ENCODE measurements at places on chromosomes 7 and 10. TPM values are rescaled to one million over a fixed set of nuclear protein-coding genes. Genes with fewer than 3 reads are reported as not detected.

DNA sequence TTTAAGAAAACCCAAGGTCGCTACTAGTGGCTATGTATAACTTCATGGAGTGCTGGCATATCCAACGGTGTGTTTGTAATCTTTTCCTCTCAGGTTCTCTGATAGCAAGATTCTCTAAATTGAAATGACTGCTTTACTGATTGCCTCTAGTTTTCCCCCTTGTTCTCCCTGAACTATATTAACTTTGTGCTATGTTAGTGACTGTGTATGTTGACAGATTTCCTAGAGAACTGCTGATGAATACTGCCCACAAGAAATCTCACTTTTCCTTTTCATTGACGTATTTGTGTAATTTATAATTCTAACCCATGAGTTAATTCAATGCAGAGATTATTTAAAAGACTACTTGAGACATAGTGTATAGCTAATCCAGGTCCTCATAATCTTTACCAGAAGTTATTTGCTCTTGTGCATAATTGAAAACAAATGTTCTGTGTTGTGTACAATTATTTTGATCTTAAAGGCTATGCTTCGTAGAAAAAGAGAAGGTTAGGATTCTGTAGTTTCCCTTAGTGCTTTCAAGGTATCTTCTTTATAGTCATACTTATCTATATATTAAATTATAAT, 70.6 kb upstream of the GLCCI1 start:
- DNase-seq, result no peak

GRCh38 chr7:44712012-44712411, 36.6 kb upstream of the ZMIZ2 start:
- DNase-seq, result no peak

DNA sequence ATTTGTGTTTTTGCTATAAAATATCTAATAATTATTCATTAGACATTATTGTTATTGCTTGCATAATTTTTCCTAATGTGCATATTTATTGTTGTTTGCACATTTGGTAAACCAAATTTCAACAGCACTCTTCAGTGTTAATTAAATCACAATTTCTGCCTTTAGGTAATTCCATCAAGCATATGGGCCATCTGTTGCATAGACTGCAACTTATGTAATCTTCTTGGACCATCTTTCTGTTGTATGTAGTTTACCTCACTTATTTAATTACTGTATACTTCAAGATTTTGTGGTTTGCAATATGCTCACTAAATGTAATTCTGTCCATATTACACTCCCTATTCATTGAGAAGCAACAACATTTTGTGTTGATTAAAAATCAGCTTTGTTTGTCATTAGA, 1360.1 kb downstream of the REEP3 start:
- DNase-seq, result no peak

DNA sequence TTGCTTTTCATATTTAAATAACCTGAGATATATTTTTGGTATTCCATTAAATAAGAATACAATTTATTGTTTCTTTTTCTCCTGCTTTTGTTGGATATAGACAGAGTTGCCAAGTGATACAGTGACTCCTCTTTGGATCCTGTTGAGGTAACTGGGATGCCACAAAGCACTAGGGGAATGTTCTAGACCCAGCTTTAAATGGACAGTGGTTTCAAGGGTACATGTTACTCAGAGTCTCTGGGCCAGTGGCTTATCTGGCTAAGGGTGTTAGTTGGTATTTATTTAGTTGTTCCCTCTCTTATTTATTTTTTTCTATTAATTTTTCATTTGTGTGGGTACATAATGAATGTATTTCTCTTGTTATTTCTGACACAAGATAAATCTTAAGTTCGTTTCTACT, 9.1 kb downstream of the GBF1 start:
- DNase-seq, result no peak

DNA sequence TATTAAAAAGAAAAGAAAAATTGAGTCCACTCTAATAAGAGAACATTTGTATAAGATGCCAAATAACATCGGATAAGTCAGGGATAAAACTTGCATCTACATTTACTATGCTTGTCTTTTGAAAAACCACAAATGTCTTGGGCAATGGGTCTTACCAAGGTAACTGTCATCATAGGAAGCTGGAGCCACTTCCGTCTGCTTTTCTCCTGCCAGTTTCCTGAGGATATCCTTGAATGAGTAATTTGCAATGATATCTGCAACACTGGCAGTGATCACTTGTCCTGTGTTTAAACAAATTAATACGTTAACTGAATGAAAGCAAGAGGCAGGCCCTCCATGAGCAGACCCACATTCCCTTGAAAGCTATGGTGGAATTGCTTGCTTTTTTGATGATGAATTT, 47.3 kb downstream of the ITGA8 start:
- no peak for DNase-seq

DNA sequence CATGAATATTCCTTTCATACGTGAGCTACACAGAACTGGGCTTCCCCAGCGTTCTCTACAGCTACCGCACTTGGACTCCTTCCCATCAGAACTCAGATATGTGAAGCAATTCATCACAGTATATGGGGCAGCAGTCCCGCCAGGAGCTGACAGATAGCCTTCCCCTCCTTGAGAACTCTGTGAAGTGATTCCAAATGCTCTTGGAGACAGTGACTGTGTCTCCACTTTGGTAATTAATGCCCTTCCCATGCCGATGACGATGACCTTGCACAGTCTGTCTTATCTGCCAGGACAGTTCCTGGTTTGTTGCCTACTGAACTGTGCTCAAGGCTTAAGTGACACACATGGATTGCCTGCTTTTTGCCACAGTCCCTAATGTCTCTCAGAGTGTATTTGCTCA, 75.0 kb upstream of the AFAP1L2 start:
- no peak for DNase-seq

GRCh38 chr10:14296065-14296709, 34.5 kb downstream of the FRMD4A start:
- no peak for DNase-seq

- no peak for DNase-seq
Observed at GRCh38 chr7:1624999-1625927, 44.8 kb upstream of the ELFN1 start.

DNA sequence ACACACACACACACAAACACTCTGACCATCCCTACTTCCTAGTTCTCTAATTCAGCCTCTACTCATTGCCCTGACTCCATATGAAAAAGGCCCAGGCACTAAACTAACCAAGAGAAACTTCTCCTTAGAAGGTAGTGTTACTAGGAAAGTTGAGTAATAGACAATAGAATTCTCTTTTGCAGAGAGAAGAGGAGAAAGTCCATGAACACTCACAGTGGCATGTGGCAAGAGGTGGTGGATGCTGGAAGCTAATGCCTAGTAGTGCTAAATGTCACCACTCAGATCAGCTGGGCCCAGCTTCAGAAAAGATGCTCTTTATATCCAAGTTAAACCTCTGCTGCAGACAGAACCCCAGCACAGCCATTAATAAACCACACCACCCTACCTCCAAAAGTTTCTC, 58.2 kb downstream of the SORBS1 start:
- DNase-seq, result no peak

- no peak for DNase-seq
Observed at GRCh38 chr7:99560834-99561736, 2.6 kb downstream of the ZNF655 start.

DNA sequence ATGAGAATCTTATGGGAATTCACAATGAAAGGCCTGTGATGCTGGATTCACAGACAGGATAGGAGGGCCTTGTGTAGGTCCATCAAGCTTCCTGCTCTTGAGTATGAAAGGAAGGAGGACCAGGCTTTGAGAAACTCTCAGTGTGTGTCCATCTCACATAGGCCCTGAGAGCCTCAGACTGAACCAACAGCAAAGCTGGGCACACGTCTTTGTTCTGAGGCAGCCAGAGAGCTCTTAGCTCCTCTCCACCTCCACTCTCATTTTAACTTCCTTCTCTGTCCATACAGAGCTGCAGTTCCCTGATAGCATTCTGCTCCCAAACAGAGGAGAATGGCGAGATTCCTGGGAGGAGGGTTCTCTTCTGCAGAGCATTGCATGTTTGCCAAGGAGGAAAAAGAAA, 515.6 kb downstream of the CALN1 start:
- no peak for DNase-seq

DNA sequence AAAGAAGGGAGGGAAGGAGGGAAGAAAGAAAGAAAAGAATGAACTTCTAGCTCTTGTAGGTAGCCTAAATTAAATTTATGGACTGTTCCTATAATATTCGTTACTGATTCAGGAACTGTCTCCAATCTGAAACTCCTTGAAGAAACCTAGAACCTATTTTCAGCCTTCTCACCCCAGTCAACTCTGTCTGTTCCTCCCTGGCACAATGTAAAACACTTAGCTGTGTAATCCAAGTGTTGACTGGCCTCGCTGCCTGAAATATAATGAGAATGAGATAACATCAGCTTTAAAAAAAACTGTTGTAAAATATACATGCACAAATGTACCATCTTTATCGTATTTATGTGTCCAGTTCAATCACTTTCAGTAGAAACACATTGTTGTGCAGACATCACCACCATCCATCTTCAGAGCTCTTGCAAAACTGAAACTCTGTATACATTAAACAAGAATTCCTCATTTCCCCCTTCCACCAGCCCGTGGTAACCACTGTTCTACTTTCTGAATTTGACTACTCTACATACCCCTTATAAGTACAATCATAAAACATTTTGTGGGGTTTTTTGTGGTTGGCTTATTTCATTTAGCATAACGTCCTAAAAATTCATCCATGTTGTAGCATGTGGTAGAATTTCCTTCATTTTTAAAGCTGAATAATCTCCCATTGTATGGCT, 6.3 kb upstream of the C7orf33 start:
- DNase-seq, result no peak

DNA sequence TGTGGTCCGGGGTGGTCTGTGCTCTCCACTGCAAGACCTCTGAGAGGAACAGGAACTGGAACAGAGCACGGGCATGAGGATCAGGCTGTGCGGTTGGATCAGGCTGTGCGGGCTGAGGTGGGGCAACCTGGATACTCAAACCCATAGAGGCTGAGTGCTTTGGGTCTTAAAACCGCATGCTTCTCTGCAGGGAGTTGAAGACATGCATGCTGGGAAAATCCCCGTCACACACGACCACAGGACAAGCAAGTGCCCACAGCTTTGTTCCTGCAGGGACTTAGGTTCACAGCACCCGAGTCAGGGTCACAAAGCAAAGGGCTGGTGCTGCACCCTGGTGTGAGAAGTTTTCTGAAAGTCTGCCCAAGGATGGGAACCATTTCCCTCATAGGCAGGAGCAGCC, 221.2 kb downstream of the ZMYND11 start:
- DNase-seq, result no peak

GRCh38 chr7:46291601-46292150, 370.6 kb upstream of the IGFBP3 start:
- DNase-seq, result no peak

GRCh38 chr7:85186521-85187241, at the start of gene SEMA3D:
SEMA3D (minus strand) TSS chr7:85187056; CDS start chr7:85121891, 65,165 bp downstream.
- peak; percentile 72 for DNase-seq

DNA sequence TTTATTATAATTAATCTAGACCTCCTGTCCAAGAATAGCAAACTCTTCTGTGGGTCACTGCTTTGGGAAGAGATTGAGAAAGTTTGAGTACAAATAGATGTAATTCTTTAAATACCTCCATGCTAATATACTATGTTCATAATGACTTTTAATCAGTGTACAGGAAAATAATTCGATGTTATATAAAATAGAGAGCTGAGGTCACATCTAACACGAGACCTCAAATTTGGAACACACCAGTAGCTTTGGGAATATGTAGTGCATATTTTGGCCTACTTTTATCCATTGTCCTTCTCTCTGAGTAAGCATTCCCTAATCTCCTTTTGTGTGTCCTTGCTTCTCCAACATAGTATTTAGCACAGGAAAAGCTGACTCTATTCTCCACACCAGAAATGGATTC, 27.3 kb upstream of the CABCOCO1 start:
- DNase-seq, result no peak

DNA sequence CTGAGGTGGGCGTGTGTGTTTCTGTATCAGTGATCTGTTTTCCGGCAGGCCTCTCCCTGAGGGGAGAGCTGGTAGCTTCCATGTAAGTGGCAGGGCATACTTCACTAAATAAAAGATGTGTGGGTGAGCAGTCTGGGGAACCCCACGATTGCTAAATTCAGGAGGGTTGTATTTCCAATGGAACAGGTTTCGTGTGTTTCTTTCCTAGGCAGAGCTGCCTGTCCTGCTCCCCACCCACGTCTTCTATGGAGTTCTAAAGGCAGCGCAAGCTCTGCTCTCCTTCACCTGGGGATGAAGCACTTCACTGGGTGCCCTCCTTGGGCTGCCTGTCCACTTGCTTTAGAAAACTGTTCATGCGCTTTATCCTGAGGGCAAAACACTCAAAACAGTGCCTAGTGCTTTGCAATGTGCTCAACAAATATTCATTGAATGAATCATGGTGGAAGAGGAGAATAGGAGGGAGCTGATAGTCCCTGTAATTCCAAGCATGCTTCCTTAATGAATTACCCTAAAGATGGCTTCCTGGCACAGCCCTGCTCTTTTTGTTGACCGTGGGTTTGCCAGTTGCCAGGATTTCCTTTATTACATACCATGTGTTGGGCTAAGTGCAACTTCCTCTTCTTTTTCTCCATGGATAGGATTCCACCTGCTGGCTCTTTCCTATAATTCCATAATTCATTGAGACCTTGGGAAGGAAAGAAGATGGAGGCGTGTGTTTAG, 50.6 kb upstream of the SRPK2 start:
- peak; percentile 65 for DNase-seq

- no peak for DNase-seq
Observed at GRCh38 chr7:52758356-52758755, 277.1 kb upstream of the POM121L12 start.

GRCh38 chr7:8455426-8455825, 22.0 kb downstream of the NXPH1 start:
- DNase-seq, result no peak

- no peak for DNase-seq
Observed at GRCh38 chr7:72213081-72213480, 199.1 kb downstream of the CALN1 start.

DNA sequence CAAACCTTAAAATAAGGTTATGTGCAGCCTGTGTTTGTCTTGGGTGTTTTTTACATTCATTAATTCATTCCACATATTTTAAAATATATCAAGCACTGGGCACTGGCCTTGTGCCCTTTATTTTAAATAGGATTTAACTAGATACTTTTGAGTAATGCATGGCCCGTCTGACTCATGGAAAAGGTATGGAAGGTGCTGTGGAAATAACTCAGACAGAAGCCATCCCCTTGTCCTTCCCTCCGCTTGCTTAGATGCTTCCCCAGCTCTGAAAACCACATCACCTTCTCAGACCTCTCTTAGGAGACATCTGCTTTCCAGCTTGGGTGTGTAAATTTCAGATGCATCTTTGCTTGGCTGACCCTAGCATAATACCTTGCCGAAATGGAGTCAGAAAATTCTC, 30.5 kb downstream of the SLC18A2 start:
- DNase-seq, result no peak

Gene FAM237B
- not detected for total RNA-seq

Gene CRYGN
- total RNA-seq, result 0.51 TPM

Gene CTAGE8
- 4.0 TPM for total RNA-seq

Gene WDR86
- total RNA-seq, result 1.2 TPM

Gene ELN
- total RNA-seq, result 43.4 TPM

Gene NKX1-2
- total RNA-seq, result not detected

Gene CCL24
- total RNA-seq, result 3.4 TPM

Gene PDSS1
- total RNA-seq, result 24.6 TPM

Gene ALOX5
- 8.2 TPM for total RNA-seq

Gene OR2A42
- not detected for total RNA-seq

Gene MYH16
- not detected for total RNA-seq

Gene AGAP3
- 50.6 TPM for total RNA-seq

Gene SPDYE1
- not detected for total RNA-seq
